Activated effector memory CD4-positive, alpha-beta T cell treated with Interleukin-2 at 50 U/mL for 16 hours (primary cell): ENCODE measurements at places on chromosomes 6 and 20.

GRCh38 chr6:54716010-54716409, 130.6 kb upstream of the FAM83B start:
- no peak for DNase-seq

- no peak for DNase-seq
These were observed 89.4 kb downstream of the PDE10A start for GRCh38 chr6:165573671-165574070.

GRCh38 chr6:20541382-20541781, 7.1 kb downstream of the CDKAL1 start:
- DNase-seq: no peak

GRCh38 chr6:119234457-119234856, 115.1 kb downstream of the MAN1A1 start:
- no peak for DNase-seq

- peak; percentile 27 for DNase-seq
These were observed 76.4 kb upstream of the RNF24 start for GRCh38 chr20:4091490-4092479.

DNA sequence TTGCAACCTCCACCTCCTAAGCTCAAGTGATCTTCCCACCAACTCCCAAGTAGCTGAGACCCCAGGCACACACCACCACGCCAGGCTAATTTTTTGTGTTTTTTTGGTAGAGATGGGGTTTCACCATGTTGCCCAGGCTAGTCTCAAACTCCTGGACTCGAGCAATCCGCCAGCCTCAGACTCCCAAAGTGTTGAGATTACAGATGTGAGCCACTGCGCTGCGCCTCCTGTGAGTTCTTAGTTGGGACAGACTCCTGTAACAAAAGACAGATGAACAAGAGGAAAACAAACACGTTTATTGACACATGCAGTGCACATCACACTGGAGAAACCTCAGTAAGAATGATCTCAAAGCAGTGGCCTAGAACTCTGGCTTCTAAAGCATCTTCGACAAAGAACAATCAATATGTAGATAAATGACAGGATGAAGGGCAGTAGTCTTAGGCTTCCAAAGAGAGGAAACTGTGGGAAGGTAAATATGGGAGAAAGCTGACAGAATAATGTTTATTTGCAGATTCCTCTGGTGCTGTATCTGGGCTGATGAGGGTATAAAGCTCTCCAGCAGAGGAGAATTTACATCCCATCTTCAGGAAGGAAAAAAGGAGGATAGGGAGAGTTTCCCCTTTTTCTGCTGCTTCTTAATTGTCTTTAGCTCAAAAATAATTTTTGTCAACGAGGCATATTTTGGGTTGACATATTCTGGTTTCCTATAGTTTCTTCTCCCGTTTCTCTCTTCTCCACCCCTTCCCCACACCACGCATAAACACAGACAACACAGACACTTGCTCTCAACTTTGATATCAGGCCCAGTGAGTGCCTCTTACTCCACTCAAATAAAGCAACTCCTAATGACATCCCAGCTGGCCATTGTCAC, 84.7 kb upstream of the TNFAIP3 start:
- no peak for DNase-seq

- no peak for DNase-seq
These were observed 38.5 kb downstream of the PTGIS start for GRCh38 chr20:49529470-49529869.

DNA sequence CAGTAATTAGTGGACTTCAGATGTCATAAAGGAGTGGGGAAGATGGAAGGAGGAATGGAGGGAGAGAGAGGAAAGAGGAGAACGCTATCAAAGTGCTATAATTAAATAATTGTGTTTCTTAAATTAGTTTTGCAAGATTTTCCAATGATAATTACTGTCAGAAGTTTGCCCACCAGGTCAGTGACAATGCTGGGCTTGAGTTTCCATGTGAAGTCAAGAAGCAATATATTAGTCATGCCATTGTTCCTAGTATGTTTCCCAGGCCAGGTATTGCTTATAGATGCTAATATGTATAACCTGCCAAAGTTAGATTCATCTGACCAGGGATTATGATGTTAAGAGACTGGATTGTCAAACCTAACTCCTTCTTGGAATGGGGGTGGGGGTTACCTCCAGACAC, 131.9 kb downstream of the GJA10 start:
- no peak for DNase-seq

DNA sequence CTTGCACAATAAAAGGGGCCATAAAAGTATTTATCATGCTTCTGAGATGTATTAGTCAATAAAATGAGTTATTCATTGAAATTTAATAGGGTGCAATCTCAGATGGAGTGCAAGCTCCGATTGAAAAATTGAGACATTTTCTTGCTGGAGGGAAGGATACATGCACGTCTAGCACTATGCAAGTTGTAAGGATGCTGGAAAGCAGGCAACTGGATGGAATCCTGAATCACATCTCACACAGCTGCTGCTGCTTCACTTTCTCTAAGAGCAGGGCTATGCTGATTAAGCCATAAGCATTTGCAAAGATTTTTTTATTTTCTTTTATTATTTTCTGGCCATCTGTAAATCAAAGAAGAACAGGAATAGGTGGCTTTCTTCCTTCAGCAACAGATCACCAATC, 308.8 kb upstream of the EPHA7 start:
- no peak for DNase-seq

- peak; percentile 55 for DNase-seq
These were observed 88.1 kb downstream of the MAP3K4 start for GRCh38 chr6:161079566-161080262.

GRCh38 chr6:15426395-15426794, 180.5 kb downstream of the JARID2 start:
- no peak for DNase-seq

DNA sequence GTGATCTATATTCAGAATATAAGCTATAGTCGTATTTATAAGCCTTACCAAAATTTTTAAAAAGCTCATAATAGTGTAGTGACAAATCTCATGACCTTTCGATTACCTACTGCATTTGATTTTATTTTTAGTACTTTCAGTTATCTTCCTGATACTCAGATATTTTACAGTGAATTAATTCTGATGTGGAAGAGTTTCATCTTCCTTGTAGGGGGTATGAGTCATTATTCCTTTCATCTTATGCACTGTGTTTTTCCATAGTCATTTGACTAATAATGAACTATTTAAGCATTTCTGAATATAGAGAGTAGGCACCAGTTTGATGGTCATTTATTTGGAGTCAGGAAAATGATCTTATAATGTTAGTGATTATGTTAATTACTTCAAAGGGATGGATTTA, 36.4 kb downstream of the HDGFL1 start:
- DNase-seq: no peak

GRCh38 chr6:20188630-20189075, 23.6 kb downstream of the MBOAT1 start:
- DNase-seq: no peak

- no peak for DNase-seq
These were observed 368.1 kb upstream of the MARCKS start for GRCh38 chr6:113488812-113489685.

GRCh38 chr6:13613029-13613594, 2.0 kb upstream of the NOL7 start:
- DNase-seq: no peak

GRCh38 chr6:97322226-97322625, 39.2 kb upstream of the MMS22L start:
- no peak for DNase-seq

DNA sequence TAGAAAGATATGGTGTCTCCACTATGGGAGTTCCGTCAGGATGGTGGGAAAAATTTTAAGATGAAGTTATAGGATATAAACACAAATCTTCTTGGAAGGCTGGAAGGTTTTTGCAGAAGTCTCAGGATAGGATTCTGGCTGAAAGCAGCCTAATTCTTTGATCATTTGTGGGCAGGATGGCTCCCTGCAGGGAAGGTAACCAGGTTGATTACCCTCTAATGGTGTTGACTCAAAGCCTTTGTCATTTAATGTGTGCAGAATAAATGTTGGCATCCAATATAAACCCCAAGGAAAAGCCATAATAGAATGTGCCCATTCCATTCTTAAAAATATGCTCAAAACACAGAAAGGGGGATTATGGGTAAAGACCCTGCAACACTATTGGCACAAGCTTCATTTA, 204.3 kb downstream of the EPM2A start:
- DNase-seq: no peak

GRCh38 chr6:156269751-156270369, 507.3 kb upstream of the ARID1B start:
- DNase-seq: no peak

DNA sequence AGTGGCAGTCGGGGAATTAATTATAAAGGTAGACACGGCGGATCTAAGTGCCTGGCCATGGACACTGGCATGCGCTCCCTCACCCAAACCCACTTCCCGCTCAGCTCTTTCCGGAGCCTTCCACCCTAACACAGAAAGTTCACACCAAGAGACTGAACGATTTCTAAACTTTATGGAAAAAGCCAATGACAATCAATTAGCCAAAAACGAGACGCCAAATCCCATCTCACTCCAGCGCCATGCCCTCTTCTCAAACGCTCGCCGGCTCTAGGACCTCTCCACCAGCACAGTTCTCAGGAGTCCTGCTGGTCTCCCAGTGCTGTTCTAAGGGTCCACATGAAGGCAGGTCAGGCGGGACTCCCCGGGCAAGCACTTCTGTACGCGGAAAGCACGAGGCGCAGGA, 641 bp downstream of the SF3B5 start:
- DNase-seq: no peak

DNA sequence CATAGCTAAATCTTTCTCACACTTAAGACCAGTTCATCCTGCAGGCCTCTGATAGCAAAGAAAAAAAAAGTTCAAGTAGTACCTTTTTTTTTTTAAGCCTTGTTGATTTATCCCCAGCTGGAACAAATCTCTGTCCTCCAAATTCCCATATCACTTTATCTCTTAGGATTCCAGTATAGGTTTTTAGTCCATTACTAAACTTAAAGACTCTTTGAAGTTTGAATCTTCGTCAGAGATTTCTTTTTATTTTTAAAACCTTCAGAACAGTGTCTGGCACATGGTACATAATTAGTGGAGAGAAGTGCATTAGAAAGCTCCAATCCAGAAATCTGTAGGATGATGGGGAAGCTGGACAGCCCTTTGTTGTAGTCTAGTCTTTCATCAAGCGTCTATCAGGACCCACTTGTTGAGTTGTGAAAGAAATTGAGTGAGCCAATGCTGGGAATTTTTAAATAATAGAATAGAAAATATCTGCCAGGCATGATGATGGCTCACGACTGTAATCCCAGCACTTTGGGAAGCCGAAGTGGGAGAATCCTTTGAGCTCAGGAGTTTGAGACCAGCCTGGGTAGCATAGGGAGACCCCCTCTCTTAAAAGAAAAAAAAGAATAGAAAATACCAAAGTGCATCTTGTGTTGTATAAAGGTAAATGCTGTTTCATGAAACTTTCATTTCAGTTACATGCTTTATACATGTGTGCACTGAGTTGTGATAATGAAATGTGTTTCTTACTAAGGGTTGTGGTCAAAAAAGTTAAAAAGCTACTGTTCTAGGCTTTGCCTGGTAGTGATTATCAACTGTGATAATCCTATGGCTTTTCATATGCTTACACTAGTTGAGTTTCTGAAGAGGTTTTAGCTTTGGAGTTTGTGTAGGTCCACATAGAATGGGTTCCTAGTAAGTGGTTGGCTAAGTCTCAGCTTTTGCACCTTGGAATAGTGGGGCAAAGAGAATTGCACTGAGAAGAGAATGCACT, 3.2 kb downstream of the NFYA start:
- DNase-seq: no peak

- no peak for DNase-seq
These were observed 204.8 kb downstream of the ADGB start for GRCh38 chr6:146803601-146804000.

DNA sequence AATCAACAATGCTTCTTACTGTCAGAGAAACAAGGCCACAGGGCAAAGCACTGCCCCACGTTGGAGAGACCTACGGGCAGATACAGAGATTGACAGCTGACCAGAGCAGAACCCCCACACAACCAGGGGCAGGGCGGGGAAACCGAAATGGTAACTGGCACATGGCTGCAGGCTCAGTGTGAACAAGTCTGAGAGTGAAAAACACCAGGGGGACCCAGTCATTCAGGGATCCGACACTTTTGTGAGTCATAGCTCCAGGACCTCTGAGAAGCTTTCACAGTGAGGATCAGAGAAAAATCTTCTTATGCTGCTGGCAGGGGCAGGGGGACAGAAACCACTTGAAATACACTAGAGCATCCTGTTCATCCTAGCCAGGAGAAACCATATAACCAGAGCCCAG, 254.2 kb downstream of the C6orf118 start:
- no peak for DNase-seq

DNA sequence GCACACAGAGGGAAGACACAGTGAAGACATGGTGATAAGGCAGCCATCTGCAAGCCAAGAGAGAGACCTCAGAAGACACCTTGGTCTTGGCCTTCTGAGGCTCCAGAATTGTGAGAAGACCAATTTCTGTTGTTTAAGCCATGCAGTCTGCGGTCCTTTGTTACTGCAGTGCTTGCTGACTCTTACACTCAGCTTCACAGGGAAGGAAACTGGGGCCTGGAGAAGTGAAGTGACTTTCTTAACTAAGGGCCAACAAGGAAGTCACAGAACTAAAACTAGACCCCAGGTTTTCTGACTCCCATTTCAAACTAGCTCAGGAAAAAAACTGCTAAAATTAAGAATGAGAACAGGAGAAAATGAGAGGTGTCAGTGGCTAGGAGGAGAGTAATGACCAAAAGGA, 74.3 kb downstream of the TNFRSF21 start:
- DNase-seq: no peak

- no peak for DNase-seq
These were observed 3.2 kb downstream of the SLC17A9 start for GRCh38 chr20:62955519-62956386.

- no peak for DNase-seq
These were observed 28.5 kb downstream of the KDM1B start for GRCh38 chr6:18183766-18184165.

GRCh38 chr6:28880519-28880893, 43.3 kb downstream of the TRIM27 start:
- DNase-seq: no peak

- DNase-seq: no peak
These were observed 1.1 kb downstream of the TBP start for GRCh38 chr6:170555305-170555704.

- DNase-seq: no peak
These were observed 2.6 kb upstream of the WFDC5 start for GRCh38 chr20:45117581-45117980.

DNA sequence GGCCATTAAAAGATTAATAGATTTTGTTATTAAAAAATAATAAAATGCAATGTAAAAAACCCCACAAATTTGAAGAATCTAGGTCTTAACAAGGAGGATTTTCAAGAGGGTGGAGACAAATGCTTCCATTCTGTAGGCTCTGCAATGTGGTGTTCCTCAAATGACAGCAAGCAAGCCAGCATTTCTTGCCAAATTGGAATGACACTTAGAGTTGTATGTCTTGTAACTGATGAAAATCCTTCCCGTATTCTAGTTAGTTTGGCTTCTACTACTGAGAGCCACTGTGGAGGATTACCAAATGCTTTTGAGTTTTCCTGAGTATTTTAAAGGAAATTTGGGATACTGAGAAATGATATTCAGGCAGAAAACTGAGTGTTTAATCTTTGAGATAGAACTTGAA, 1225.5 kb upstream of the CITED2 start:
- no peak for DNase-seq

GRCh38 chr6:44649365-44650025, 262.0 kb downstream of the CDC5L start:
- no peak for DNase-seq

GRCh38 chr6:61887423-61887822, 398.6 kb downstream of the KHDRBS2 start:
- DNase-seq: no peak
